C1 segment of cervical spinal cord (tissue), 14 donors: ENCODE measurements at places on chromosomes 16 and 17.

DNA sequence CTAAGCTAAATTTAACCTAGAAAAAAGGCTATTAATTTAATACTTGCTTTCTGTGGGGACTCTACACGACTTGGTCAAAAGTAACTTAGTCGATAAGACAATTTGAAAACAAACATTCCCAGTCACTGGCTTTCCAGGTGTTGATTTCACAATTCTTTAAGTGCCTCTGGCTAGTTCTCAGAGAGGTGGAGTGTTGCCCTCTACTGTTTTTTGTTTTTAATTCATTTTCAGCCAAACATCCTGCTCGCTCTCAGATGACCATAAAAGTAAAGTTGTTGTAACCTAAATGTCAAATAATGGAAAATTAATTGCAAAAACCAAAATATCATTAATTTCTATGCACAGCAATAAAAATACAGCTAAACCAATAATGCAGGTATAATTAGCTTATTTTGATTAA is 107.1 kb downstream of the MYO1D start:
- DNase-seq: no peak

- DNase-seq: peak; percentile 80
Observed at GRCh38 chr17:75876938-75877751, 1.2 kb downstream of the TRIM47 start.

- no peak for DNase-seq
Observed at GRCh38 chr16:82748026-82748425, 121.3 kb downstream of the CDH13 start.

DNA sequence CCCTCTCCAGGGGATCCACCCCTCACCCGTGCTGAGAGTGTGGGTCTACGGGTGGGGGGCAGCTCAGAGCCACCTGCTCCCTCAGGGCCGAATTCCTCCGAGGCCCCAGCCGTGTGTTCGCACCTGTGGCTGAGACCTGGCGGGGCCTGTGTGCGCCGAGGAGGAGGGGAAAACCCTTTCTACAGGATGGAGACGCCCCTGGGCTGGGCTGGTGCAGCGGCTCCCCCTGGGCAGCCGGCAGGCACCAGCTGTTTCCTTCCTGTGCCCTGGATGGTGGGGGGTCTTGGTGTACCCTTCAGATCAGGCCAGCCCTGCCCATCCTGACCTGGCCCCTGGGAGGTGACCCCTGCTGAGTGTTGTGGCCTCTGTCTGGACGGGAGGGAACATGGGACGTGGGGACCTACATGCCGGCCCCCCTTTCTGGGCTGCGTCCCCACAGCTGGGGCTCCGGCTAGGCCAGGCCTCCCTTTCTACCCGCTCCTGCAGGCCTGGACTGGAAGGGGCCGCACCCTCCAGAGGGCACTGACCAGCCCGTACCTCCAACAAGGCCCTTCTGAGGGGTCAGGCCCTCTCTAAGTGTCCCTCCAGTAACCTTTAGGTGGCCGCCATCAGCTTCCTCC is 28.3 kb upstream of the PABPN1L start:
- no peak for DNase-seq

DNA sequence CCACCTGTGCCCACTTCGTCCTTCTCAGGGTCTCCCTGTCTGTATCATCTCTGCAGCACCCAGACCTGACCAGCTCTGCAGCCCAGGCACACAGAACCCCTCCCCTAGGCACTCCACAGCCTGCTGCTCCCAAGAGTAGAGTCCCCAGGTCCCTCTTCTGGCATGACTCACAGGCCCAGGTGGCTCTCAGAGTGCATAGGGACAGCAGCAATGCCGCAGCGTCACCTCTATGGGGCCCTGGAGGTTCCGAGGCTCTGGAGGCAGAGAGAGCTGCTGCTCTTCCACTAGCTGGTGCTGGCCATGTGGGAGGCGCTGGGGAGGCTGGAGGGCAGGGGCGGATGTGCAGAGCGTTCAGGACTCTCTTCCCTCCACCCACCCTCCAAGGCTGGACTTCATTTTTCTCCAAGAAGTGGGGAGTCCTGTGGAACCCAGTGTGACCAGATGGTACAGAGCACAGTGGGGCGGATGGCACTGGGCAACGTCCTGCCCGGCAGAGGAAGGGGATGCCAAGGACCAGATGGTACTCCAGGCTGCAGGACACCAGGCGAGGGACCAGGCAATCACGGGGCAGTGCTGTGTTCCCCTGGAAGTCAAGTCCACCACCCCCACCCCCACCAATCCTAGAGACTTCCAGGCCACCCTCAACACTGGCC is 151.7 kb downstream of the RBFOX3 start:
- DNase-seq: peak; percentile 97

DNA sequence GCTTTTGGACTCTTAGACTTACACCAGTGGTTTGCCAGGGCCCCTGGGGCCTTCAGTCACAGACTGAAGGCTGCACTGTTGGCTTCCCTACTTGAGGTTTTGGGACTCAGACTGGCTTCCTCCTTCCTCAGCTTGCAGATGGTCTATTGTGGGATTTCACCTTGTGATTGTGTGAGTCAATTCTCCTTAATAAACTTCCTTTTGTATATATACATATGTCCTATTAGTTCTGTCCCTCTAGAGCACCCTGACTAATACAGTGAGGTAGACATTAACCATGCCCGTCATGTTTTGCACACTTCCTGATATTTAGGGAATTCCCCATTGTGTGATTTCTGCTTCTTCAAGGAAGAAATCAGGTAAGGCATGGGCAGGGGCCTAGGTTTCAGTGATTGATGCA is 147.8 kb upstream of the CA10 start:
- DNase-seq: no peak

- DNase-seq: no peak
Observed at GRCh38 chr17:14080847-14081251, 11.5 kb downstream of the COX10 start.

GRCh38 chr17:1002412-1002753 is 5.5 kb downstream of the TIMM22 start:
- DNase-seq: no peak

GRCh38 chr17:73759324-73759723 is 115.1 kb upstream of the SDK2 start:
- no peak for DNase-seq

DNA sequence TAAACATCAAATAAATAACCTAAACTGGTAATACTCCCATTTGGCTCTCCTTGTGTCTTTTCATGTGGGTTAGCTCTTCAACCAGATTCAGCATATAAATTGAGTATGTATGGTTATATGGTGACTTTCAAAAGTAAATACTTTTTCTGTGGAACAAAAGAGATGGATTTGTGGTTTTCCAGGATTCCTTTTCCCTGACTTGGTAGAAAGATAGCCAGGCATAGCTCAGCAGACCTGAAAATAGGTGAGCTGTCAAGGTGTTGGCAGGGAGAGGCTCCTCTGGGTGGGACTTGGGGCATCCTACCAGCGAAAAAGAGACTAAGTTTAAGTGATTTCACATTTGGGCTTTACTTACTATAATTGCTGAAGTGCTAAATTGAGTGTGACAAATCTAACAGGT is 80.3 kb downstream of the FTO start:
- DNase-seq: no peak

- no peak for DNase-seq
Observed at GRCh38 chr16:4404247-4404966, 12.0 kb downstream of the CORO7 start.

- no peak for DNase-seq
Observed at GRCh38 chr16:19595043-19595767, 39.7 kb downstream of the VPS35L start.

DNA sequence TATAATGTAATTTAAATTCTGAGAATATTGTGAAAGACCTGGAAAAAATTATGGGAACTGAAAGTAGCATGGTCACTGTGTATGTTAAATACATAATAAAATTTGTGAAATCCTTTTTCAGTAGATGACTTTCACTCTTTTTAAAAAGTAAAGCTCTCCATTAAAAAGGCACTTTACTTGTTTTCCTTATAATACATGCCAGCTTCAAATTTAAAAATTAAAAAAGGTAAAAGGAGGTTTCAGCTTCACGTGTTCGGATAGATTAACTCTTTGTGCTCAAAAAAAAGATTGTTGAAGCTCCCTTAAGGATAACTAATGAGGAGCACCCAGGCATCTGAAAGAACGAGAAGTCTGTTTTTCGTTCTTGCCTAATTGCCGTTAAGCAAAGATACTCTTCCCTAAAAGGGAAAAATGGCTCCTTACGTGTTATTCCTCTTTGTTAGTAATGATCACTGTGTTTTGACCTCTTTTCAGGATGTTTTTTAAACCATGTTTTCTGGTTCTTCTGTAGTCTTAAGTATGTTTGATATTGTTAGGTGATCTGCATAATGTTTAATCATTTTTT is 87.8 kb downstream of the TUBD1 start:
- no peak for DNase-seq

GRCh38 chr16:68529608-68529930 is 9.5 kb upstream of the ZFP90 start:
- no peak for DNase-seq

- DNase-seq: no peak
Observed at GRCh38 chr17:79797492-79798298, 818 bp upstream of the CBX8 start.

GRCh38 chr16:56357765-56358322 is 67.5 kb downstream of the AMFR start:
- no peak for DNase-seq

GRCh38 chr17:75325827-75326225 is 36.6 kb upstream of the SLC25A19 start:
- DNase-seq: no peak

DNA sequence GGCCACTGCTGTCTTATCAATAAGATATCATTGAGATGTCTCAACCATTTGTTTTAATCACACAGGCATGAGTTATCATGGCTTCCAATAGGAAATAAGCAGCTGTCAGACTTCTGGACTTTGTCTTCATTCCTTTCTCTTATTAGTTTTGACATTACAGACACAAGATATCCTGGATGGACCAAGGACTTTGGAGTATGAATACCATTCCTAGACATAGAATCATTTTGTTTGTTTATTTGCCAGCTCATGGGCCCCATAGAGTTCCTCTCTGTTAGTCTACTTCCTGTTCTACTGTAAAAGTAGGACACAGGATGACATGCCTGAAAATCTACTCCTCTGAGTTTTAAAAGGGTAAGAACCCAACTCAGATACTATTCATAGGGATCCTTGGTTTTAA is 77.7 kb upstream of the KCNJ16 start:
- no peak for DNase-seq

DNA sequence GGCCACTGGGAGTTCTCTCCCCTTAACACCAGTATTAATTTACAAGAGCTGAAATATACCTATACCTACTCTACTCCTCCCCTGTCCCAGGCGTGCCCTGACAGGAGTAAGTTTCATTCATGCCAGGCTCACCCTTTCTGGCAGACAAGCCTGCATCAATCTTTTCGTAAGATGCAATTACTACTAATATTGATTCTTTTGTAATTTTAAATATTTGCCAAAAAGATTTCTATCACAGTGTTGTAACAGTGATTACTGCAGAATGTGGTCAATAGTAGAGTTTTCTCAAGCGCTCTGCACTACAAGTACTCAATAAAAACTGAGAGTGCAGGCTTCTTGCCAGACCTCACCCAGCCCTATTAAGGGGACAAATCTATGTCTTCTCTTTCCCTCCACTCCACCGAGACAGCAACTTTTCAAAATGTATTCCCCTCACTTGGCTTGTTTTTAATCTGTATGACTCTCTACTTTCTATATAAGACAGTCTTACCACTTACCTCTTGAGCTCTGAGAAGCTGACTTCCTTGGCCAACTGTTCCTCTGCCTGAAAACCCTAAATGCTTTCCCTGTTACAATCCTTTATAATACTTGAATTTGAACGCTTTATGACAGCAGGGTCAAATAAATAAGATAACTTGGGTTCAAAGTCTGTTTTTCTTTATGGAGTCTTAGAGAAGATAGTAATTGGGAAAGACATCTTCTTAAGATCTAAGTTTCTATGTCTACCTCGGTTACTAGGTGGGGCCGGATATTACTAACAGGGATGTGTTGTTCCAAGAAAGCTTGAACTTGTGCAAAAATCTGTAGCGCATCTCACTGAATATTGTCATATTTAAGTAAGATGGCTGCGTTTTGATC is at the start of gene TMIGD1:
TSS of gene TMIGD1 (minus strand) at position 555 of the 858 bp plus-strand sequence. CDS start 1,924 bp downstream, outside the sequence.
- no peak for DNase-seq

DNA sequence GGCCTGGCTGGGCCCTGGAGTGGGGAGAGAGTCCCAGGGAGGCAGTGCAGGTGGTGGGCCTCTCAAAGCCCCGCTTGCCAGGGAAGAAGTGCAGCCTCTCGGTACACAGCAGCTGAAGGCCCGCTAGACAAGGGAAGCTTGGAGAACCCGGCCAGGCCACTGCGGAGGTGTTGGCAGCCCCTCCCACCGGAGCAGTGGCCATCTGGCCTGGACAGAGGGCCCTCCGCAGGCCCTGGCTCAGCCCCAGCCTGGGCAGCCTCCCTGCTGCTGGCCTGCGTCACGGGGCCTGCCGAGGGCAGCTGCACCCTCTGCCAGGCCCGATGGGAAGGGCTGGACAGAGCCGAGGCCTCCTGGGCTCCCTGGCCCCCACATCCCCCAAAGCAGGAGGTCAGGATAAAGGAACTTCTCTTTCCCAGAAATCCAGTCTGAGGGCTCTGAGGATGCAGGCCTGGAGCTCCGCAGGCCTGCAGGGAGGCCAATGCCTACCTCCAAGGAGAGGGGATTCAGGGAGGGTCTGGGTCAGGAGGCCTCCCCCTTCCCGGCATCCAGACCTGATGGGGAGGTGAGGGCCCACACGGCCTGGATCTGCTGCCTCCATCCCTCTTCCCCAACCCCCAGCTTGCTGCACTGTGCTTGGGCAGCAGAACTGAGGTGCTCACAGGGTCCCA is 4.3 kb downstream of the SPPL2C start:
- DNase-seq: peak; percentile 72

DNA sequence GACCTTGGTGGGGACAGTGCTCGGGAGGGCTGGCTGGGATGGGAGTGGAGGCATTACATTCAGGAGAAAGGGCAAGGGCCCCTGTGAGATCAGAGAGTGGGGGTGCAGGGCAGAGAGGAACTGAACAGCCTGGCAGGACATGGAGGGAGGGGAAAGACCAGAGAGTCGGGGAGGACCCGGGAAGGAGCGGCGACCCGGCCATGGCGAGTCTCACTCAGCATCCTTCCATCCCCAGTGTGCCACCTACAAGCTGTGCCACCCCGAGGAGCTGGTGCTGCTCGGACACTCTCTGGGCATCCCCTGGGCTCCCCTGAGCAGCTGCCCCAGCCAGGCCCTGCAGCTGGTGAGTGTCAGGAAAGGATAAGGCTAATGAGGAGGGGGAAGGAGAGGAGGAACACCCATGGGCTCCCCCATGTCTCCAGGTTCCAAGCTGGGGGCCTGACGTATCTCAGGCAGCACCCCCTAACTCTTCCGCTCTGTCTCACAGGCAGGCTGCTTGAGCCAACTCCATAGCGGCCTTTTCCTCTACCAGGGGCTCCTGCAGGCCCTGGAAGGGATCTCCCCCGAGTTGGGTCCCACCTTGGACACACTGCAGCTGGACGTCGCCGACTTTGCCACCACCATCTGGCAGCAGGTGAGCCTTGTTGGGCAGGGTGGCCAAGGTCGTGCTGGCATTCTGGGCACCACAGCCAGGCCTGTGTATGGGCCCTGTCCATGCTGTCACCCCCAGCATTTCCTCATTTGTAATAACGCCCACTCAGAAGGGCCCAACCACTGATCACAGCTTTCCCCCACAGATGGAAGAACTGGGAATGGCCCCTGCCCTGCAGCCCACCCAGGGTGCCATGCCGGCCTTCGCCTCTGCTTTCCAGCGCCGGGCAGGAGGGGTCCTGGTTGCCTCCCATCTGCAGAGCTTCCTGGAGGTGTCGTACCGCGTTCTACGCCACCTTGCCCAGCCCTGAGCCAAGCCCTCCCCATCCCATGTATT is 1.1 kb downstream of the CSF3 start:
- DNase-seq: no peak
